ENCODE measurements at places on chromosomes 2 and 18.

DNA sequence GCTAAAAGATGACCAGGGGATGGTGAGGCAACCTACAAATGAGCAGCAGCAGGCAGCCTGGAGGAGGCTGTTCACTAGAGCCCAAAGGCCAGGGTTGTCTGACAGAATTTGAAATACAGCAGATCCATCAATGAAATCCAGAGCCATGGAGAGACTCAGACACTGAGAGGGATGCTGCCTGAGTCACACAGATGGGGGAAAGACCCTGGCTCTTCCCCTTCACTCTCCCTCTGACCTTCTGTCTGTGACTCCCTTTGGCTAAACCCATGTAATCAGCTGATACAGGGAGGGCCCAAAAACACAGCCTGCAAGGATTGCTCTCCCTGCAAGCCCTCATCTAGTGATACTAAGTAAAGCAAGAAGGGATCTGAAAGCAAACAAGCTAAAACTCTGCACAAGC, 166.5 kb upstream of the SPOPL start:
- no peak for DNase-seq

- DNase-seq: no peak
Measured at GRCh38 chr2:144111437-144111836, 408.5 kb downstream of the ZEB2 start.

DNA sequence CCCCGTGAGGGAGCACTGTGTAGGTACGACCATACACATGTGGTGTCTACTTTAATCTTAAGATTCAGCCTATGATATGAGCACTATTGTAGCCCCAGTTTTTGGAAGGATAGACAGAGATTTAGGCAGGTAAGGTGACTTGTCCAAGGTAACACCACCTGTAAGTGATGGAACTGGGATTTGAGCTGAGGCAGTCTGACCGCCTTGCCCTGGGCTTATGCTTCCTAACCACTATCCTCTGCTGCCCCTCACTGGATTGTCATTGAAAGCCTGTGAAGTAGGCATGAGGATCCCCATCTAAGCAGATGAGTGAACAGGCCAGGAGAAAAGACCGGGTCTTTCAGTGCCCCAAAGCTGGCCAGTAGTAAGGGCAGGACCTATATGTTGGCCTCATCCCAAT, 343.8 kb downstream of the CYRIA start:
- DNase-seq: no peak

DNA sequence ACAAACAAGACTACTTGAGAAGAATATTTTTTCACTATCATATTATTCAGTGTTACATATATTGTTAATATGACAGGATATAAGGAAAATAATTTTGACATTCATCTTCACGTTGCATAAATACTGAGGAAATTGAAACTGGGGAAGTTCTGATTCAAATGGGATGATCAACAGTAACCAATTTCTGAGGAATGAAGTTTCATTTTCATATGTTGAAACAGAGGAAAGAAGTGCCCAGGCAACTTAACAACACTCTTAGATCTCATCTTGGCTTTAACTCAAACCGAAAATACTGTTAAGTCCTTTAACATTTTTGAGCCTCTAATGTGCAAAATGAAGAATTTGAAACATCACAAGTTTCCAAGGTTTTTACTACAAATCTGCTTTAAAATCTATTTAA, 612.2 kb upstream of the VRK2 start:
- no peak for DNase-seq

DNA sequence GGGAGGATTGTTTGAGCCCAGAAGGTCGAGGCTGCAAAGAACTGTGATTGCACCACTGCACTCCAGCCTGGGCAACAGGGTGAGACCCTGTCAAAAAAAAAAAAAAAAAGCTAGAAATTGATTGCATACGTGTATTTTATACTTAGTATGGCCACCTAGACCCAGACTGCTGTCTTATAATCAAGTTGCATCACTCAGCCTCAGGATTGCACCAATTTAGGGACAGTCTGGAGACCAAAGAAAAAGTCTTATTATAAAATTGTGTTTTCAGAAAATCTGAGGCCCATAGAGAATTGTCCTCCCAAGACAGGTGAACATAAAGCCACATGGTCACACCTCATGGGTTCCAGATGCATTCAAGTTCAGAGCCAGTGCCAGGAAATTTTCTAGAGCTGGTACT, 17.1 kb upstream of the PLEKHM3 start:
- no peak for DNase-seq

GRCh38 chr2:23901966-23902846, 24.7 kb downstream of the ATAD2B start:
- DNase-seq: no peak

DNA sequence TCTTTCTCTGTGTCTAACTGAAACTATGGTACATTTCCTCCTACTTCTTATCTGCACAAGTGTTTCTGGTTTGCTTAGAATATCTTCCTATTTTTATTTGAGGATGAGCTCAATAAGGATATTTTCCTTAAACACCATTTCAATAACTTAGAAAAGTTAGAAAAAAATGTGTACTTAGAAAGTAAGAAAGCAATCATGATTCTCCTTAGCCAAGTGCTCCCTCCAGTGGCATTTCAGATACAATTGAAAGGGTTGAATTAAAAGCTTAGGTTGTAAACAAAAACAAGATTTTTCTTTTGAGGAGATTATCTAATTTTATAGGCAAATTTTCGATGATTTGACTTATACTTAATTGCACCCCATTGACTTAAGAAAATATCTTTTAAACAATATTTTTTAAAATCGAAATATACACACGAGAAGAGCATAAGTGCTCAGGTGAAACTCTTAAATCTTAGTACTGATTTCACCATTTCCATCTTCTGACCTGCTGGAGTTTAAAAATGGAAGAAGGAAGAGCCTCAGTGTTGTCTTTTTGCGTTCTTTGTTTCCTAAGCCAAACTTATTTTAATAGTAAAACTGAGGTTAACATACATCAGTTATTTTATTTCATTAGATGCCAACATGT, 26.9 kb downstream of the C18orf63 start:
- no peak for DNase-seq
